SK-N-DZ (cell line): ENCODE measurements at places on chromosomes 7 and 10.

DNA sequence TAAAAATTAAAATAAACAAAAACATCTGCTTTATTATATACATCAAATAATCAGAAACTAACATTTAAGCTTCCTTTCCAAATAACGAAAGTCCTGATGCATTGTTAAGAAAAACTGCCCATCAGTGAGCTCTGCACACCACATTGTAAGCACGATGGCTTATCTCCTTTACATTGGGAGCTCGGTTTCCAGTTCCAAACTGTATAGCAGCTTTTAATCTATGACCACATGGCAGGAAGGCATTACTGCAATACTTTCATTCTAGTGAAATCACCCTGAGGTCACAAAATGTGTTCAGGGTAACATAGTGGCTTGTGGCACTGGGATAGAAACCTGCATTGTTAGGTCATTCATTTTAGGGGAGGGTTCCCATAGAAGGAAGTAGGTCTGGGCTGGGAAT is 146.3 kb downstream of the ZNF22 start:
- DNase-seq, result no peak

- DNase-seq, result no peak
Observed at GRCh38 chr7:3725155-3726059, 424.4 kb downstream of the SDK1 start.

DNA sequence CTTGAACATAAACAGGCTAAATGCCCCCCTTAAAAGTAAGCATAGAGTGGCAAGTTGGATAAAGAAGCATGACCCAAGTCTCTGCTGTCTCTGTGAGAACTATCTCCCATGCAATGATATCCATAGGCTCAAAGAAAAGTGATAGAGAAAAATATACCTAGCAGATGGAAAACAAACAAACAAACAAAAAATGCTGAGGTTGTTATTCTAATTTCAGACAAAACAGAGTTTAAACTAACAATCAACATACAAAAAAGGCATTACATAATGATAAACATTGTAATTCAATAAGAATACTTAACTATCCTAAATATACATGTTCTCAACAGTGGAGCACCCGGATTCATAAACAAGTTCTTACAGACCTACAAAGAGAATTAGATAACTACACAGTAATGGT is 626.2 kb upstream of the CNTNAP2 start:
- DNase-seq, result no peak

DNA sequence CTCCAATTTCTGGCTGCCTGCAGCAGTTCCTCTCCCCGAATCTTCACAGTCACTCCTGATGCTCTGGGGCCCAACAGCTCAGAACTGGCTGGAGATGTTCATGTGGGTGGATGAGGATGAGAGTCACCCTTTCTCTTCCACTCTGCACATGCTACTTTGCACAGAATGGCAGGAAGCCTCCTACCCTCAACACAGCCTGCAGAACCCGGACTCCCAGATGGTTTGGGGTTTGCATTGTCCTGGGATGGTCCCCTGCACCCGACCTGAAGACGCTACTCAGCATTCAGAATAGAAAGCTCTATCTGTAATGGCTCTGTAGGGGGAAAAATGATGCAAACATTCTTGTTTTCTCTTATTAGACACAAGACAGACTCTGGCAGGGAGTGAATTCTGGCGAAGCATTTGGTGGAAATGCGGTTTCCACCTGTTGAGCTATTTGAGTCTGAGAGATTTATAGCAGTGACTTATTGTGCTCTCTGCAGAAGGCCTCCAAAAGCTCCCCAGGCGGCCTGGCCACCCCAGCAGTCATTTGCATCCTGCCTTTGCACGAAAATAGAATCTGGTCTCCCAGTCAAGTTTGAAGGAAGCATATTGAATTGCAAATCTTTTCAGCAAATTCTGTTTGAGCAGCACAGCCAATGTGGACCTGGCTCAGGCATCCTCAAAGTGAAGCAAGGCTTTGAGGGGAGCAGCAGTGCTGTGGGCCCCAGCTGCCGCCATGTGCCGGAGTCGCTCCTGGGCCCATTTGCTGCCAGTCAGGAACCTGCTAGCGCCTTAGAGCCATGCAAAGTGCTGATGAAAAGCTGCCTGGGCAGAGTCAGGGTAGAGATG is 309.3 kb downstream of the TCERG1L start:
- DNase-seq, result no peak

- no peak for DNase-seq
Observed at GRCh38 chr7:99011341-99011705, 132.6 kb downstream of the SMURF1 start.

DNA sequence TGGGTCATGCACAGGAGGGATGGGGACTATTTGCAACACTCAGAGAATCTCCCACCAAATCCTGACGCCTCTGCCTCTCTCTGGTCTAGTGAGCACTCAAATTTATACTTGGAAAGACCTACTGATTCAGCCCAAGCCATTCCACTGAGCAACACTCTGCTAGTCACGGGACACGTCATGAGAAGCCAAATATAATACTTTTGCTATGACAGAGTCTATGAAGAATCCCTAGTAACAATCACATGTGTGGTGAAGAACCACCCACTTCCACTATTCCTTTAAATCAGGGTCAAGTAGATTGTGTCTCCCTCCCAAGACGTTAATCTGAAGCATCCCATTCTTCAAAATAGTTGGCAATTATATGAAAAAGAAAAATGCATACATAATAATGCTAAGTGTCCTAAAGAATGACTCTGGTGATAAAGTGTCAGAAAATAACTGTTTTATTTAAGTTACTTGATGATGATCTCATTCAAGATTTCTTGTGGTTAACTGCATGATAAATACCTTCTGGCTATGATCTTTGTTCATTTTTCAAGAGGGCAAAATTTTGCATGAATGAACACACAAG is 28.5 kb downstream of the CHCHD3 start:
- no peak for DNase-seq
